ENCODE measurements at places on chromosomes 11 and 22.

- ATAC-seq: no peak
These were observed 94.6 kb upstream of the RCN1 start for GRCh38 chr11:31996159-31996881.

GRCh38 chr22:37241351-37242142, 2.5 kb downstream of the RAC2 start:
- no peak for ATAC-seq

- peak; percentile 7 for ATAC-seq
These were observed 935 bp upstream of the RTN4RL2 start for GRCh38 chr11:57459164-57460021.

DNA sequence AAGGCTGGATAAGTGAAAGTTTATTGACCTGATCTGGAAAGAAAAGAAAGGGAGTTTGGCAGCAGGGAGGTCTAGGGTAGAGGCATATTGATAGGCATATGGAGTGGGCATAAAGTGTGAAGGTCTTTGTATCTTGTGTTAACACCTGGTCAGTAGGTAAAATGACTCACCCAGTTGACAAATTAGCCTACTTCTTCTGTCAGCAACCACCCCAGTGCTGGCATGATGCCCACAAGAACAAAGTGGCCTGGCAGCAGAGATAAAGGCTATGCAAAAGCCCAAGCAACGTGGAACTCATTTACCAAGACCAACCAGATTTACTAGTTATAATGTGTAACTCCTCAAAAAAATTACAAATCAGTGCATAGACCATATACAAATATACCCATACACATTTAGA, 4.9 kb downstream of the OR10A3 start:
- ATAC-seq: no peak

DNA sequence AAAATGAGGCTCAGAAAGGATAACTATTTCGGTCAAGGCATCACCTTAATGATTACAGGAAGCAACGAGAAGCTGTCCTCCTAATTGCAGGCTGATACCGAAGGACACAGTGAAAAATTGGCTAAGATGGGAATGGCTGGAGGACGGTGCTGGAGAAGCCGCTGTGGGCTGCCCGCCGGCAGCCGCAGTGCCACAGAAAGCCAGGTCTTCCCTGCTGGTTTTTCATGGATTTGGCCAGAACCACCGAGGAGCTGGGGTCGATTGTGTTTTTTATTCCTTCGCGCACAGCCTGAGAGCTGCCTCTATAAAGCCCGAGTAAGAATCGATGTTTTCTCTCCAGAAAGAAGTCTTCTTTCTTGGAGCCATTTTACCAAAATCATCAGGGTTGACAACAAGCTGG, 1484.2 kb downstream of the BRD1 start:
- ATAC-seq: no peak

Data from esophagus mucosa (tissue), 1 donor.